Neural progenitor cell (in vitro differentiated cells): ENCODE measurements at places on chromosomes 5 and 9.

- DNase-seq, result no peak
Observed at GRCh38 chr5:119341452-119342349, 14.1 kb upstream of the TNFAIP8 start.

- peak; percentile 57 for DNase-seq
Observed at GRCh38 chr5:149452007-149452664, 73.0 kb upstream of the IL17B start.

DNA sequence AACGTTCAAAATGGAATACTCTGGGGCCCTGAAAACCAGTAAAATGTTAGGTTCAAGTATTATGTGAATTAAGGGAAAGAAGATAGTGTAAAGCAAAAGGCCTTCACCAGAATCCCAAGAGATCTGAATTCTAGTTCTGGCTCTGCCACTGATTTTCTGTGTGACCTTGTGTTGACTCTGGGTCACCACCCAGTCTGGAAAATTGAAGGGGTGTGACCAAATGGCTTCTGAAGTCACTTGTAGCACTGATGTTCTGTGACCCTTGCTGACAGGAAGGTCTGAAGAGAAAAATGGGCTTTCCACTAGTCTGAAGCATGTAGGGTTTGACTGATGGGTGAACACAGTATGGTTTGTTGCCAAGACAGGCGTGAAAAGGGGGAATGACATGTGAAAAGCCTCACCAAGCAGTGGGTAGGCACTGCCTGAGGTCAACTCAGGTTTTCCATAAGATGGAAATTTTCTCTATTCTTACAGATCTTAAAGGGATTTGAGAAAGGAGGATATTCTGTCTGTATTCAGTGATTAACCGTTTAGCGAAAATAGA lies 33.1 kb downstream of the ANP32B start:
- DNase-seq, result no peak

- DNase-seq, result no peak
Observed at GRCh38 chr9:38278931-38279679, 113.4 kb upstream of the ALDH1B1 start.

GRCh38 chr5:165282491-165282890 lies 1777.1 kb downstream of the MAT2B start:
- DNase-seq, result no peak

- no peak for DNase-seq
Observed at GRCh38 chr9:126456441-126457174, 130.0 kb downstream of the MVB12B start.

GRCh38 chr5:108869066-108869465 lies 121.4 kb downstream of the FER start:
- no peak for DNase-seq

DNA sequence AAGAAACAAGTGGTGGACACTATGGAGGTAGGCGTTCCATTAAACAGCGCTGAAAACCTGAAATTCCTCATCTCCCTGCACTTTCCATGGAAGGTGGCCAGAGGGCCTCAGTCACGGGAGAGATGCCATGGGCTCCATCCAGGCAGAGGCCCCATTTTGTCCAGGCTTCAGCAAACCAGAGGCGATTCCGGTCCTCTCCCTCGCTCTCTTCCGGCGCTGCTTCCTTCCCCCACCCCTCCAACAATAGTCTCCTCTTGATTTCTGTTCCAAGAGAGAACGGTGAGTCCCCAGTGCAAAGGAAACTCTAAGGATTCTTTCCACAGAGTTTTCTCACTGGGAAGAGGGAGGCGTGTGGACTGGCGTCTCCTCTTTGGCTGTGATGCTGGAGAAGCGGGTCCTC lies 7.5 kb downstream of the ZNF366 start:
- peak; percentile 13 for DNase-seq

GRCh38 chr9:78316166-78316892 lies 19.4 kb downstream of the PSAT1 start:
- DNase-seq, result no peak

DNA sequence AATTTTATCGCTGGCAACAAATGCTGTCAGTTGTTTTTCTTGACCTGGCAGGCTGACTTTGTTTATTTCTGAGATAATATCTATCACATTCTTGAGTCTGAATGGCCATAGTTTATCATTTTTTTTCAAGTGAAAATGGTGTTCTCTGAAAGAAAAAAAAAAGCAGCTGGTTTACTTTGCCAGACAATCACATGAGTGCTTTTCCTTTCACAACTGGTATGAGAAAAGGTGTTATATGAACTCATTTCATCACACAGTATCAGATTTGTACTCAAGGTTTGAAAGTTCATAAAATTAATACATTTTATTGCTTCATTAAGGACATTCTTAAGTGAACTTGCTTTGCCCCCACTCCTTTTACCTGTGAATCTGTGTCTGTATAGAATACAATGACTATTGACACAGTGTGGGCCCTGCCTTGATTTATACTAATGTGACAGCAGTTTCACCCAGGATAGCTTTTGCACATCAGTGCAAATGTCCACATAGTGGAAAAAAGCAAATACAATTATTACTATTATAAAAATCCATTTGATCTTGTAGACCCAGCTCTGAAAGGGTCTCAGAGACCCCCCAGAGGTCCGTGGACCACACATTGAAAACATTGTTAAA lies 33.1 kb upstream of the PRLR start:
- DNase-seq, result no peak

DNA sequence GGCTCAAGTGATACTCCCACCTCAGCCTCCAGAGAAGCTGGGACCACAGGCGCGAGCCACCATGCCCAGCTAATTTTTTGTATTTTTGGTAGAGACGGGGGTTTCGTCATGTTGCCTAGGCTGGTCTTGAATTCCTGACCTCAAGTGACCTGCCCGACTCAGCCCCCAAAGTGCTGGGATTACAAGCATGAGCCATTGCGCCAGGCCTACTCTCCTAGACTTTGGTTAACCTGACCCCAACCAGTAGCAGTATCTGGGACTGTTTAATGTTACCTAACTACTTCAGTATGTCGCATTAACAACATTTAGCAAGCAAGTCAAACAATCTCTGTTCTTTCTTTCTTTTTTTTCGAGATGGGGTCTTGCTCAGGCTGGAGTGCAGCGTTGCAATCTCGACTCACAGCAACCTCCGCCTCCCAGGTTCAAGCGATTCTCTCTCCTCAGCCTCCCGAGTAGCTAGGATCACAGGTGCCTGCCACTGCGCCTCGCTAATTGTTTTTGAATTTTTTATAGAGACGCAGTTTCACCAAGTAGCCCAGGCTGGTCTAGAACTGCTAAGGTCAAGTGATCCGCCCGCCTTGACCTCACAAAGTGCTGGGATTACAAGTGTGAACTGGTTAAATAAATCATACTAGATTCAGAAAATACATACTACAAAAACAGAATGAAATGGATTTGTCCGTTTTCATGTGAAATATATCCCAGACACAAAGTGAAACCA lies 2.0 kb downstream of the AK3 start:
- DNase-seq, result no peak

- no peak for DNase-seq
Observed at GRCh38 chr5:69213513-69214215, 21.0 kb upstream of the CDK7 start.

GRCh38 chr5:54619731-54620130 lies 102.2 kb downstream of the SNX18 start:
- no peak for DNase-seq

DNA sequence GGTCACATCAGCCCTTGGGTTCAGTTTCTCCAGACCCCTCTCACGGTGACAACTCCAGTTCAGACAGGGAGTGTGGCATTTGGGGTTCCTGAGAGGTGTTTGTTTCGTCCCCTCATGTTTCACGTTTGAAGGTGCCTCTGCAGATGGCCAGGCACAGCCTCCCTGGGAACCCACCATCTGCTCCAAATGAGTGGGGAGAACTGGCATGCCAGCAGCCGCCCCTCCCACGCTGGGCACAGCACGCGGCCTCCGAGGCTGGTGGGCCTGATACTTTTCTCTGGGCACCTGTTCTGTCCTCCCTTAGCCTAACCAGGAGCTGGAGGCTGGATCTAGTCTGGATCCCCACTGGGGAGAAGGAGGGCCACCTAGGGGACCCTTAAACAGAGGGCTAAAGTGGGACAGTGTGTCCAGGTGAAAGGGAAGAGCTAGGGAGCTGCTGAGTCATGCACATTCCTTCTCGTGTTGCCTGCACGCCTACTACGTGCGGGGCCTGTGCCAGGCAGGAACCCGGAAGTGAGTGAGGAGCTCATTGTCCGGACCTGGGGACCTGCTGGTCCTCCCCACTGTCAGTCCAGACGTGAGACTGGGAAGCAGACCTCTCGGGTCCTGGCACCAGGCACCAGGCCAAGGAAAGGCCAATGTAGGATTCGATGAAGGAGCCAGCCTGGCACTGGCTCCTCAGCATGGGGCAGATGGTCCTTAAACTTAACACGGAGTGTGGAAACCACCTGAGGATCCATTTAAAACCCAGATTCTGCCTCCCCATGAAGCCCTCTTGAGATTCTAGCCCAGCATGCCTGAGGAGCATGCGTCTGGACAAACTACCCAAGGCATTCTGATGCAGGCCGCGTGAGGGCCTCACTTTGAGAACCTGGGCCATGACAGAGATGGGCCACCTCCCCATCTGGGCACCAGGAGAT lies 11.7 kb downstream of the DNM1 start:
- no peak for DNase-seq

DNA sequence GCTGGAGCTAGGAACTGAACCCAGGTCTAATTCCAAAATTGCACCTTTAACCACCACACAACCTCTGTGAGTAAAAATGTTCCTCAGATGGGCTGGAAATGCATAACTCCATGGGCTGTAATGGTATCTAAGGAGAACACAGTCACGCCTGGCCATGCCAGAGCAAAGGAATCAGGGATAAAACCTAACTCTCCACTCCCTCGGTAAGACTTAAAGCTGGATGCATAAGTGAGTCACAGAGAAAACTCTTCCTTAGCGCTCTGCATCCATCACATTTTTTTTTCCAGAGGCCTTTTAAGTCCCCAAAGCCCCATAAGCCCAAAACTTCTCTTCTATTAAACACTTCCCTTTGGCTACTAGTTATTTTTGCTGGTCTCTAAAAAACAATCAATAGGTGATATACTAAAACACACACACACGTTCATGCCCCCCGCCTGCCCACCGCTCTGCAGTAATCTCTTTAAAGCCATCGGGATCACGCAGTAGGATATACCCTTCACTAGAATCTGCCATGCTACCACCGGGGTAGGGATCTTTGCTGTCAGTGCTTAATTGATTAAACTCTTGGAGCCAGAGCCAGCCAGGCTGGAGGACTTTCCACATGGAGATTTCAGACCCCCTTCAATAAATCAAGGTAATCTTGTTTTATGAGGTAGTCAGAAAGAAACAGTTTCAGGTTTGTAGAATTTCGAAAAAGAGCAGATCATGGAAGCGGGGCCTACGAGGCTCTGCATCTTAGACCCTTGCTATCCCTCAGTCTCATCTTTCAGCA lies 212.9 kb downstream of the MAPKAP1 start:
- no peak for DNase-seq

DNA sequence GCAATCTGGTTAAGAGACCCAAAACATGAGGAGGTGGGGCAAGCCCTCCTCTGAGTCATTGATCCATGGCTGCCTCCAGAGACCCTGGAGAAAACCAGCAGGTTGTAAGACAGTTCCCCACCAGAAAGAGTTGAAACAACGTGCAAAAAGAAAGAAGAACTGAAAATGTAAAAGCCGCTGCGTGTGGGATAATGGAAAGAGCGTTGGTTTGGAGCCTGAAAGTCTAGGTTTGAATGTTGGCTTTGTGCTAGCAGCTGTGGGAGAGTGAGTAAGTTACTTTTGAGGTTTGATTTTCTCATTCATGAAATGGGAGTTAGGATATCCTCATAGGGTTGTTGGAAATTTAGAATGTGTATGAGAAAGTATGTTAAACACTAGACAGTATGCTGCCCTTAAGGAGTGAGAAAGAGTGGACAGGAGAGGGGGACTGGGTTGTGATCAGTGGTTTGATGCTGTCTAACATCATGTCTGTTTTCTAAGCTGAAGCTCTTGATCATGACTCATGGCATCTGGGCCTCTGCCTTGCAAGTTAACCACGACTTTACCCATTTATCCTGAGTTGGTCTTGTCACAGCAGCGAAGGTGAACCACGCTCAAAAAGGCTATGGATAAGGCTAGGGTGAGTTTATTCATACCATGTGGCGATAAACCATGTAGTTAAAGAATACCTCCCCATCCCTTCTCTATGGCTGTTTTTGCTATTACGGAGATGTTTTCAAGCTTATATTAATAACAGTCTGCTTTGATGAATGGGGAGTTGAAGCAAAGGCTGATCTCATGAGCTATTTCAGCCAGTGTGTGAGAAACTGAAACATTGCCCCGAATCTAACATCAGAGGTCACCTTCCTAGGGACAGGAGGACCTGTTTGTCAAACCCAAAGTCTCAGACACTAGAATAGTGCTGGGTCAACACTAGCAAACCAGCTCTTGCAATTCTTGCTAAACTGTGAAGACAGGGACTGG lies 41.3 kb downstream of the ZNF366 start:
- no peak for DNase-seq

- DNase-seq, result no peak
Observed at GRCh38 chr5:30765706-30766105, 427.8 kb upstream of the CDH6 start.

- no peak for DNase-seq
Observed at GRCh38 chr9:131810351-131811170, 70.7 kb upstream of the RAPGEF1 start.

DNA sequence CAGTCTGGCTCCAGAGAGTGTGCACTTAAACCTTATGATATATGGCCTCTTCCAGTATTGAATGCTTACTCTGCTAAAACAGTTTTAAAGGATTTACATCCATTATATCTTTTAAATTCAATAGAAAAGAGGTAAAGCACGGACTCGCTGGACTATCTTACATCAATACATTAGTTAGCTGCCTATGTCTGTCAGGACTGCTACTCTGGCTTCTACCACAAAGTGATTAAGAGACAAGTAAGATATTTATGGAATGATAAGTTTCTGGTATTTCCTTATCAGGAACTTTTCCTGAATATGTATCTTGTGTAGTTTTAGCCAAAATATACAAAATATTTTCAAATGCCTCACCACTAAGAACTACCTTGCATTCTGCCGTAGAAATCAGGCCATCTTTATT lies 295.1 kb downstream of the ISL1 start:
- DNase-seq, result no peak

- no peak for DNase-seq
Observed at GRCh38 chr5:133120156-133120750, 68.4 kb downstream of the HSPA4 start.

DNA sequence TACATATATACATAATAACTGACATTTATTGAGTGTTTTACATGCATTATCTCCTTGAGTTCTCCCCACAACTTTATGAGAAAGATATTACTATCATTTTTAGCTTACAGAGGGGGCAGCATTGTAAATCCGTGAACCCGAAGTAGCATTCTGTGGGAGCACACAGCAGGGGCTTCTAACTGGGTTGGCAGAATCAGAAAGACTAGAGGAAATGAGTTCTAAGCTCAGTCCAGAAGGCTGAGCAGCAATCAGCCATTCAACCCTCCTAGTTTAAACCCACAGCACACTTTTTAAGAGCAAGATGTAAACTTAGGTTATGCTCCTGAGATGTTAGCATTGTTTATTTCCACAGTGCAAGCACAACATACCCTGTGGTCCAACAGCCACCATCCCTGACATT lies 177.2 kb downstream of the TMEM38B start:
- no peak for DNase-seq

- no peak for DNase-seq
Observed at GRCh38 chr5:67133217-67133616, 63.4 kb downstream of the CD180 start.
